IMR-90 (cell line): ENCODE measurements at places on chromosomes 5 and 9. TPM values are rescaled to one million over a fixed set of nuclear protein-coding genes. Genes with fewer than 3 reads are reported as not detected.

DNA sequence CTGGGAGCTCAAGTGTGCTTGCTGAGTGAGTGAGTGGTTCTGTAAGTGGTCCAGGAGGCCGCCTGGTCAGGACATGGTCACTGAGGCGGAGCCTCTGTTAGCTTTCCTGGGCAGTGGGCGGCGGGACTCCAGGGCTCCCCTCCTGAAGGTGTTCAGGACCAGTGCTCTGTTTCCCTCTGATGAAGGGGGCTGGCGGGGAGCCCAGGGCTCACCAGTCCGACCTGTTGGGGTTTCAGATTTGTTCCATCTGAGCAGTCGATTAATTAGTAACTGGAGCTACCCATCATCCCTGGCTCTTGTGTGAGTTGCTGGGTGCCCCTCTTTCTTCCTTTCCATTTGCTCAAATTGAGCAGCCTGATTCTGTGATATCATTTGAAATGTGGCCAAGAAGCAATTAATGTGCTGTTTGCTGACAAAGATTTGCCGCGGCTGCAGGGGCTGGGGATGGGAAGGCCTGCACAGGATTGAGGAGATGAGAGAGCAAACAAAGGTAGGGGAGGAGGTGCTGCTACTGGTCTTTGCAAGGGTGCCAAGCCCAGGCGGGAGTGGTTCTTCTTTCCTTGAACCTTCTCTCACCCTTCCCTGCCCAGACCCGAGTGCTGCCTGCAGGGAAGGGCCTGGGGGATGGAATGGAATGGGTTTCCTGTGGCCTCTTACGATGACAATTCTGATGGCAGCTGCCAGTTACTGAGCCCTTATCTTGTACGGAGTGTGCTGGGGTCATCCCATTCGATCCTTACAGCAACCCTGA is 92.8 kb upstream of the PITX1 start:
- DNase-seq = no peak

GRCh38 chr5:94459915-94460314 is 158.5 kb downstream of the KIAA0825 start:
- no peak for DNase-seq

- DNase-seq = peak; percentile 6
Observed at GRCh38 chr5:97266576-97266975, 83.5 kb upstream of the RIOK2 start.

GRCh38 chr9:87885484-87886189 is 3.0 kb downstream of the SPATA31E1 start:
- no peak for DNase-seq

GRCh38 chr9:128056887-128057723 is 10.0 kb downstream of the NAIF1 start:
- DNase-seq = peak; percentile 18

Gene UTP15
- 28.0 and 31.1 TPM in 2 replicates for total RNA-seq

GRCh38 chr5:109690242-109690974 is 681 bp downstream of the MAN2A1 start:
- peak; percentile 29 for DNase-seq

GRCh38 chr5:5363045-5363444 is 59.4 kb upstream of the ICE1 start:
- DNase-seq = no peak

DNA sequence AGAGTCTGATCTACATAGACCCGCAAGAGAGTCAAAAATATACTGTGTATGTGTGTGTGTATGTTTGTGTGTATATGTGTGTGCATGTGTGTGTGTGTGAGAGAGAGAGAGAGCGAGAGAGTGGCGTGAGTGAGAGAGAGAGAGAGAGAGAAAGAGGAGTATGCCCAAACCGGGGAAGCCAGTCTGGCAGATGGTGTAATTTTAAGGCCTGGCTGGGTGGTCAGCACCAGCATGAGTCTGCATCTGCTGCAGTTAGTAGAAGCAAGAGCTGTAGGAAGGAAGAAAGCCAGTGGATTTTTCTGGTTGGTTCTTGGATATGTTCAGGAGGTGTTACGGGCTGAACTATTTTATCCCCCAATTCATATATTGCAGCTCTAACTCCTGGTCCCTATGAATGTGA is 75.2 kb downstream of the ACTBL2 start:
- DNase-seq = no peak

Gene C9orf153
- total RNA-seq = not detected in 2 replicates

- no peak for DNase-seq
Observed at GRCh38 chr9:131346559-131346958, 47.3 kb upstream of the PRRC2B start.

Gene HMCN2
- not detected in 2 replicates for total RNA-seq

- peak; percentile 7 for DNase-seq
Observed at GRCh38 chr5:120823328-120823727, 359.2 kb downstream of the PRR16 start.

Gene PDZD2
- total RNA-seq = under 0.01 TPM in 1 of 2 replicates, not detected in the other

DNA sequence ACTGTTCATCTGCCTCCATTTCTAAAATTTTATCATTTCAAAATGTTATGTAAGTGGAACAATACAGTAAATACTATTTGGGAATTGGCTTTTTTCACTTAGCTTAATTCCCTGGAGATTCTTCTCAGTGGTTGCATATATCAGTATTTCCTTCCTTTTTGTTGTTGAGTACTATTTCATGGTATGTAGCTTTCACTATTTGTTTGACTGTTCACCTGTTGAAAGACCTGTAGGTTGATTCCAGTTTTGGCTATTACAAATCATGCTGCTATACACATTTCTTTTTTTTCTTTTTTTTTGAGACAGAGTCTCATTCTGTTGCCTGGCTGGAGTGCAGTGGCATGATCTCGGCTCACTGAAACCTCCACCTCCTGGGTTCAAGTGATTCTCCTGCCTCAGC is 33.0 kb upstream of the PWWP2A start:
- DNase-seq = no peak

GRCh38 chr5:129074903-129075302 is 19.6 kb upstream of the ISOC1 start:
- DNase-seq = no peak

Gene PCBD2
- total RNA-seq = 2.2 and 2.8 TPM in 2 replicates

Gene C9orf50
- not detected in 2 replicates for total RNA-seq

DNA sequence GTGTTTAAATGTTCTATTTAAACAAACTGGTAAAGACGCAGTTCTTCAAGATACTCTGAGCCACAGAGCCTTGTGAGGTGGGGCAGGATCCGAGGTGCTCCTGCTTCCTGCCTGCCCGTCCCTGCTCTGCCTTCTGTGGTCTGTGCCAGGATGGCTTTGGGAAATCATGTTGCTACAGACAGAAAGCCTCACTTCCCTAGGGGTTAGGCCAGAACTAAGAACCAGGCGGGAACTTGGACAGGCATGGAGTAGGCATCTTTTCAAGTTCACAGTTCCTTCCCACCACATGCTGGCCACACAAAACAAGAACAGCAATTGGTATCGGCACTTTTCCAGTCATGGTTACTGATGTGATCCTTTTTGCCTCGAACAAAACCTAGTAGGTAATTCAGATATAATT is 67.7 kb upstream of the SPOCK1 start:
- DNase-seq = no peak

- no peak for DNase-seq
Observed at GRCh38 chr5:14082523-14082922, 60.6 kb upstream of the TRIO start.

Gene KLF4
- 1.3 and 2.2 TPM in 2 replicates for total RNA-seq

Gene IL7R
- total RNA-seq = 56.9 and 71.7 TPM in 2 replicates

Gene C1QTNF3
- 0.28 and 1.4 TPM in 2 replicates for total RNA-seq

DNA sequence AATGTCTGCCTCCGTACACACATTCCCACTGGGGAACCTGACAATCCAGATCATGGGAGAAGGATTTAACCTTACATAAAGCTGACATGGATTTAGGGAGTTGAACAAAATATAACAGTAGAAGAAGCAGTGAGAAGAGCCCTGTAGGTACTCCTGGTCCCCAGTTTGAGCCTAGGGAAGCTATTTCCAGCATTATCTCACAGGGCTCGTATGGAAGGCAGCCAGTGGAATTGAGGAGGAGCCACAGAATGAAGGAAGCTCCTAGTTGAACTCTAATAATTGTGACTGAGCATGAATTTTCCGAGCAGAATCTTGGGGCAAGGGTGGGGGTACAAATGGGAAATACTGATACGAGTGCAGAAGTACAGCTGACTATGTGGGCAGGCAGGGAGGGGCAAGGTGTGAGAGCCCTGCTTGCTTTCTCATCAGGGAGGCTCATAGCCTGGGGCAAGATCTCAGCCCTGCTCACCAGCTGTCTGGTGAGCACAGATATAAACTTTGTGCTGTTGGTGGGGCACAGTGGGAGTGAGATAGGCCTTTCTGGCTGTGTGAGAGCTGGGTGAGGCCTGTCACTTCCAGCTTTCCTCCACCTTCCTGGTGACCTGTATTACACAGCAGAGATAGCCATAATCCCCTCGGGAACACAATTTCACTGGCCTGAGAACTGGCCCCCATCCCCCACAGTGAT is 290.7 kb upstream of the IL12B start:
- no peak for DNase-seq

DNA sequence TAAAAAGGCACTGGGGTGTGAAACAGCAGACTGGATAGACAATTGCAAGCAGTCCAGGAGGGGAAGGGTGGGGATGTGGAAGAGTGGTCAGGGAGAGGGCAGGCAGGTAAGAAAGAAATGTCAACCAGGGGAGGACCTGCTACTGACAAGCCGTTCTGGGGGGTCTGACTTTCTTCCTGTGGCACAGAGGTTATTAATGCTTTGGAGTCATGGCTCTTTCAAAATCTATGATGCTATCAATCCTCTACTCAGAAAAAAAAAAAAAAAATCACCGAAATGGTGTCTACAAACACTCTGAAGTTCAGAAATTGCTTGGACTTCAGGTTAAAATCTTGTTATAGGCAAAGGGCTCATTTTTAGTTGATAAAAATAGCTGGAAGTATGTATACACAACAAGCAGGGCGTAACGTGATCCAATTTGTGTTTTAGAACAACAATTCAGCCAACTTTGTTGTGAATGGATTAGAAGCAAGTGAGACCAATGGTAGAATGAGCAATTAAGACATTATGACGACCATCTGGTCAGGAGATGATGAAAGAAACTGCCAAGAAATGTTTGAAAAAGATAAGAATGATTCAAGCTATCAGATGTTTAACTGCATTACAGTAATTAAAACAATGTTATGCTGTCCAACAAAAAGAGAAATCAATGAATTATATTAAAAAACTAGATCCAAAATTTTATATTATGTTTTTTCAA is 255.2 kb downstream of the DEPDC1B start:
- DNase-seq = no peak

DNA sequence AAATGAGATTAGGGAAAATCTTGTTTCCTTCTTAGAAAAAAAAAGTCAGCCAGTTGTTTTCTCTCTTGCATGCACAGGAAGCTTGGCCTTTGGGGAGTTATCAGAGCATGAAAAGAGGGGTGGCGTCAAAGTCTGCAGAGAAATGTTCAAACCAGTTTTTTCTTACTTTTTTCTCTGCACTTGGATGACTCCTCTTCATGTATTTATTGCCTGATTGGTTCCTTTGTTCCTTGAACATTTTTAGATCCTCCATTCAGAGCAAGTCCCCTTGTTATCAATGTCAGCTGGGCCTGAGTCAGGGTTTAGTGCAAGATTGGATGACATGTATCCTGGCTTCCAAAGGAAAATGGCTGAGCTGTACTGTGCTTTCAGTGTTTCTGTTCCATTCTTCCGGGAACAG is 392.6 kb upstream of the BRINP1 start:
- DNase-seq = no peak

Gene BTNL3
- total RNA-seq = not detected in 2 replicates

GRCh38 chr9:38652044-38652443 is 31.6 kb upstream of the ANKRD18A start:
- DNase-seq = no peak

Gene OR1Q1
- not detected in 2 replicates for total RNA-seq

GRCh38 chr9:20621471-20622329 is 599 bp downstream of the MLLT3 start:
- DNase-seq = peak; percentile 70

DNA sequence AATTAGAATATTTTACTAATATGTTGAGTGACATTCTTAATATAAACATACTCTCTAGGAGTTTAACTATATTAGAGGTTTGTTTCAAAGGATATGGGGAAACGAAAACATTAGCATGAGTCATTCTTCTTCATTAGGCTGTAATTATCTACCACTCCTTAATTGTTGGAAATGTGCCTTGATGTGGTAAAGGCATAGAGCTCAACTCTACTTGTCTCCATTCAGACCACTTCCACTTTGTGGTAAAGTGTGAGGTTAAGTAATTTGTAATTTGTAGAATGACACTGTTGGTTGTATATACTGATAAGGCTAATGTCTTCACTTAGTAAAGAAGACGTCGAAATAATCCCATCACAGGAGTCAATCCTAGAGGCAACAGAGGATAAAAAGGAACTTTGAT is 58.1 kb downstream of the HAPLN1 start:
- DNase-seq = no peak

- peak; percentile 29 for DNase-seq
Observed at GRCh38 chr9:79477955-79478771, 93.6 kb upstream of the TLE4 start.

Gene CCDC127
- 3.9 and 4.4 TPM in 2 replicates for total RNA-seq

DNA sequence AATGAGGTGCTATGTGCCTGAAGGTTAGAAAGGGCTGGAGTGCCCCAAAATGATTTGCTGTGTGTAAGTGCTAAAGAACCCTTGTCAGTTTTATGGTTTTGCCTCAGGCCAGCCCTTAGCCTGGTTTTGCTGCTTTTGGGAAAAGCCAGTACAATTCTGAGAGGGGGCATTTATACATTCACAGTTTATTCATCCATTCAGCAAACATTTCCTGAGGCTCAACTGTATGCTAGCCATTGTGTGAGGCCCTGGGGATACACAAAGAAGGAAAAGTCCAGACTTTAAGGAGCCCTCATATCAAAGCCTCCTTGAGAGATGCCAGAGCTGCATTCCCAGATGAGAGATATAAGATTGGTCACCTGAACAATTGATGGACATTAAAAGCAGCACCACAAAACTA is 115.2 kb upstream of the PLCXD3 start:
- no peak for DNase-seq

DNA sequence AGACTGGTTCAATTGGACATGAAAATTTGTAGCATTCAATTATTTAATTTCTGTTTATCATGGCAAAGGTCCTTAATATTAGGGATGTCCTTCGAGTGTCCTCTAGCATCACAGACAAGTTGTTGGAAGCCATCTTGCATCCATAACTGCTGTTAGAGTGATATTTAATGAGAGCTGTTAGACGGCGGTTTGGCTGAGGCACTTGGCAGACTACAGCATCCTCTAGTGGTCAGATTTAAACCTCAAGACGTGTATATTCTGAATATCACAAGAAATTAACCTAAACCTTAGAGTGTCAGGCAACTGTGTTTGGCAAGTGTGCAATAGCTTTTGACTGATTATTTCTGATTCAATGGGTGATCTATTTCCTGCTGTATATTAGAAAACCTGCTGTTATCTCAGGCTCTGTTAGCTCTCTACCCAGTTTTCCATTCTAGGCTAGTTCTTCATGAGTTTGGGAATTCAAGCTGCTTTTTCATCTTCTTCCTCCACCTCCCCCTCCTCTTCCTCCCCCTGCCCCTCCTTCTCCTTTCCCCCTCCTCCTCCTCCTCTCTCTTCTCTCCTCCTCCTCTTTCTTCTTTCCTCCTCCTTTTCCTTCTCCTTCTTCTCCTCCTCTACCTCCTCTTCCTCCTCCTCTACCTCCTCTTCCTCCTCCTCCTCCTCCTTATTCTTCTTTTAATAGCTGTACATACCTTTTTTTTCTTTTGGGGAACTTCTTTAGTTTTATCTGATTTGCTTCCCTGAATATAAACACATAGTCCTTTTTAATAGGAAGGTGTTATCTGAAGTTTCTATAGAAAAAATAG is 8.6 kb downstream of the SPINK1 start:
- peak; percentile 61 for DNase-seq

- DNase-seq = no peak
Observed at GRCh38 chr9:118701985-118702384, 667.2 kb downstream of the BRINP1 start.

Gene OTP
- total RNA-seq = not detected in 2 replicates
